T follicular helper cell (primary cell): ENCODE measurements at places on chromosomes 7 and 10.

DNA sequence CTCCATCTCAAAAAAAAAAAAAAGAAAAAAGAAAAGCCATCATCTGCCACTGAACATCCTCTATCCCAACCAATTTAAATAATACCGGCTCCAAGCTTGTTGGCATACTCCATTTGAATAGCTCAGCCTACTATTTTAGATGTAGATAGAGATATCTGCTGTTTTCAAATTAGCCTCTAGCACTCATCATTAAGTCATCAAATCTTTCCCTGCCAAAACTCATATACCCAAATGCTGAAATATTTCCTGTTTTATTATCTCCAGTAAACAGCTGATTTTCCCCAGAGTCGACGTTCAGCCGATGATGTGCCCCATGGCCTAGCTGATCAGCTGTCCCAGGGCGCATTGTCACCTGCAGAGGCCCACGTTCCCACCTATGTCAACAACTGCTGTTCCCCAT is 34.5 kb upstream of the FRMD4A start:
- no peak for DNase-seq

GRCh38 chr7:88460650-88461049 is 154.0 kb upstream of the STEAP4 start:
- DNase-seq: no peak

- DNase-seq: no peak
Measured at GRCh38 chr7:28351450-28351849, 60.9 kb upstream of the CREB5 start.

DNA sequence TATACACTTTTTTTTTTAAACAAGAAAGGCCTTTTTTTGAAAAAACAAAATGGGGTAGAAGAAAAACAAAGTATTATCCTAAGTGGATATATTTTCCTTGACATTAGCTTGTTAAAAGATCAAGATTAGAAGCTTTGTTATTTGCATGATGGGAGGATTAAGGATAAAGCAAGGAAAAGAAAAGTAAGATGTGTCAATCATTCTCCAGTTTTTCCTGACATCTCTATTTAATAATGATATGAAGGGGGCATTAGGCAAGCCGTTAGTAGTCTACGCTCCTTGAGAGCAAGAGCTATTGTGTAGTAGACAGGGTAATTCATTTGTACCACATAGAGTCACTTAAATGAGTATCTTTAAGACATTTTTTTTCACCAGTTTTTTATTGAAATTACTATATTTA is 137.6 kb downstream of the RNF133 start:
- DNase-seq: no peak

- DNase-seq: no peak
Measured at GRCh38 chr7:103664577-103664976, 218.6 kb upstream of the SLC26A5 start.

DNA sequence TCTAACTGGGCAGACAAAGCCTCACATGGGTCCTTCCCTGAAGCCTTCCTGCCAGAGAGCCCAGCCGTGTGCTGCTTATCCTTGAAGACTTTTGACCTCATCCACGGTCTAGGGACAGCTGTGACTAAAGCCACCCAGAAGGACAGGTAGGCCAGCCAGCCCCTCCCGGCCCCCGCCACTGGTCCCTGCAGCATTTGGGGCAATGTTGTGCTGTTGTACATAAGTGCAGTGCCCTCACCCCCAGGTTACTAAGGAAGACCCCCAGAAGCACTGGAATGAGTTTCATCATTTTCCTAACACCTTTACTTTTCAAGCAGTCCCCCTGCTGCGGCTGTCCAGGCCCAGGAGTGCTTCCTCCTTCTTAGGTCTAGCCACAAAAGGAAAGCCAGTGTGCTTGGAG is 43.0 kb downstream of the TMEM209 start:
- DNase-seq: no peak

GRCh38 chr10:119445311-119445934 is 97.1 kb downstream of the RGS10 start:
- DNase-seq: peak; percentile 74

- no peak for DNase-seq
Measured at GRCh38 chr7:151993977-151994676, 31.3 kb upstream of the GALNT11 start.

DNA sequence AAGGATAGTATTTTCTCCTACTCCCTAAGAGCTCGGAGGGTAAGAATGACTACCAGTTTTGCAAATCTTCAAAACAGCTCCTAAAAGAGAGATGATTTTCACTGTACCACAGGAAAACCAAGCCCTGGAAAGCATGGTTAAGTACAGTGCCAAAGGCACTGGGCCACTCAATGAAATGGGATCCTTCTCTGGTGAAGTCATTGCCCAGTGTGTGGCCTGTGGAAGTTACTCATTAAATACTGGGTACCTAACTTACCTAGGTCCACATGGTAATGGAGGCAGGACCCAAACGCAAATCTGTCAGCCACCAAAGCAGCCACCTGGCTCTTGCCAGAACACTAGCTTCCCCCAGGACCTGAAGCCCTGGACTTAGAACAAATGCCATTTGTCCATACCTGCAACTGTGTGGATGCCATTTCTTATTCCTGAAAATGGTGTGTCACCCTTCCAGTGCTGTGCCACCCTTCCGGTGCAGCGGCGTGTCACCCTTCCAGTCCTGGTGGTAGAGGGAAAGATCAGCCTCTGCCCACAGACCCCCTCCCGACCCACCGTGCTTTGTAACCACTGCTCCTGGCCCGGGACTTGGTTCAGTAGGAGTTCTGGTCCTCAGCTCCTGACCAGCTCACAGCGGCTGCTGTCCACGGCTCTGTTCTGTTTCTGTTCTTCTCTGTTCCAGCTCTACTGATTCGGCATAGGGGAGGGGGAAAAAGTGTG is 659.2 kb downstream of the SDK1 start:
- DNase-seq: no peak

- DNase-seq: no peak
Measured at GRCh38 chr7:142598297-142598696, 151.0 kb upstream of the PRSS1 start.

GRCh38 chr7:424961-425793 is 94.5 kb downstream of the PDGFA start:
- DNase-seq: no peak

GRCh38 chr7:136027160-136027559 is 50.0 kb upstream of the MTPN start:
- no peak for DNase-seq

- DNase-seq: no peak
Measured at GRCh38 chr7:108808549-108809266, 239.0 kb downstream of the DNAJB9 start.

DNA sequence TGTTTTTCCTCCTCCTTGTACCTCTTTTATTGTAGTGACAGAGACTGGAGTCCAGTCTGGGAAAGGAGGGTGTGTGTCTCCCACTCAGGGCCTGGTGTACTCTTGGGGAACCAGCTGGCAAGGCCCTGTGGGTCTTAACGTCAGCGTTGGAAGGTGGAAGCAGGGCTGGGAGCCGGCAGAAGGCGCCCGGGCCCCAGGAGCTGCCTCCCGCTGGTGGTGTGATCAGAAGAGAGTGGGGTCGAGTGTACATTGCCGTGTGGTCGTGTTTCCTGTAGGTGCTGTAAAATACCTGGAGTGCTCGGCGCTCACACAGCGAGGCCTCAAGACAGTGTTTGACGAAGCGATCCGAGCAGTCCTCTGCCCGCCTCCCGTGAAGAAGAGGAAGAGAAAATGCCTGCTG is 45.7 kb downstream of the DAGLB start:
- DNase-seq: no peak

DNA sequence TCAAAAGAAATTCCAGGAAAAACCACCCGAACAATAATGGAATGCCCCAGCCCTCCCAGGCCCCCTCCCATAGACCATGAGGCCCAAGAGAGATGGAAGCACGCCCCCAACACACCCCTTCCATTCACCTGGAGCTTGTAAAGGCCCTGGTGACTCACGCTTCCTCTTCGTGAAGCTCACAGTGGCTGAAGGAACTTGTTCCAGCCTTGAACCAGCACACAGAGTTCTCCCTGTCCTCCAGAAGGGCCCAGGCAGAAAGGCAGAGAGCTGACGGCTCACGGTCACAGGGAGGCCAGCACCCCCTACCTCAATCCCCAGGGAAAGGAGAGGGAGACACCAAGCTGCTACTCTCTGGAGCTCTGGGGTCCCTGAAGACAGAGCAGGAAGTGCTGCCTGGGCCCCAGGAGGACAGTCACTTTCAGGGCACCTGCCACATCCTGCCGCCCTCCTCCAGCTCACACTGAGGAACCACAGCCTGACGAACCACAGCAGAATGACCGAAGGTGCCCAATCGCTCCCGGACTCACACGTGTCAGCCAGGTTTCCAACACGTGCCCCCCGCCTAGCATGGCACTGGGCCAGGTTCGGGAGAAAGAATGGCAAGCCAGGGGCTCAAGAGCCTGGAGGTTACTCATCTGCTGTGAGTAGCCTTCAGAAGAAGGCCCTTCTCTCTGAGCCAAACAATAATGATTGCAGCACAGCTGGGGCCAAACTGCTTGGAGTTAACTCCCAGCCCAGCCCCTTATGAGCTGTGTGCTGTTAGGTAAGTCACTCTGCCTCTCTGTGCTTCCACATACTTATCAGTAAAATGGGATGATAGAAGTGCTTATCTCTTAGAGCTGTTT is 52.8 kb downstream of the DLG5 start:
- no peak for DNase-seq

- DNase-seq: peak; percentile 15
Measured at GRCh38 chr7:29194594-29195427, at the start of gene CHN2. Gene CHN2 (plus strand): TSS chr7:29194775.

GRCh38 chr7:105205592-105206237 is 183.0 kb downstream of the SRPK2 start:
- DNase-seq: no peak

- no peak for DNase-seq
Measured at GRCh38 chr10:84683980-84684740, 355.8 kb downstream of the CCSER2 start.

DNA sequence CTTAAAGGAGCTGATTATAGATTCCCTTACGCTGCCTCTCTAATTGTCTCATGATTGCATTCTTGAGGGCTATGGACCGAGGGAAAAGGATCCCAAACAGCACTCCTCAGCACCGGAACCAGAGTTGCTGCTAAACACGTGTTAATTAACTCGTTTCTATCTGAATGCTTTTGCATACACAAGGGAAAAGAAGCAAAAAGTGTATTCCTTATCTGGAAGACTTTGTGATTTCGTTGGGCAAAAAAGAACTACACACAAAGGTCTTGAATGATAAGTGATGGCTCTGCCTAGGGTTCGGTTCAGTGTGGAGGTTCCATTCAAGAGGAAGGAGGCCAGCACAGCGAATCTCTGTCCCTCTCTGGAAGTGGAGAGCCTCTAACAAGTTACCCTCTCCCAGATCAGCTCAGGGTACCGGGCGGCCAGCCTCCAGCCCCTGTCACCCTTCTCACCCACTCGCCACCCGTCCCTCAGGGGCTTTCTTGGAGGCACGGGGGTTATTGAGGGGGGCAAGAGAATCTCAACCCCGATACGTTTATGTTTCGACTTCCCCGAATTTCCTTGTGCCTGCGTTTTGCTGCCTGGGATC is 515 bp upstream of the SLC4A2 start:
- no peak for DNase-seq

DNA sequence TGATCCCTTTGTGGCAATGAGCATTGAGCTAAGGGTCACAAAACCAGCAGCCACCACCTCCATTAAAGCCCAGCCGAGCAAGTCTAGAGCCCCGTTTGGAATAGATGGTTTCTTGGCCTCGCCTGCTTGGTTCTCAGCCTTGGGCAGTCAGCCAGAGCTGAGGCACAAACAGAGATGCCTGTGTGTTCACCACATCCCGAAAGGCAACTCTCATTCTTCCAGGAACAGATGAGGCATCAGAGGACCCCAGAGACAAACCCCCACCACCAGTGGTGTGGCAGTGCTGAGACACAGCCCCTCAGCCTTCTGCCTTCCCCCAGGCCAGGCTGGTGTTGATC is 203.3 kb upstream of the ZMIZ1 start:
- no peak for DNase-seq

DNA sequence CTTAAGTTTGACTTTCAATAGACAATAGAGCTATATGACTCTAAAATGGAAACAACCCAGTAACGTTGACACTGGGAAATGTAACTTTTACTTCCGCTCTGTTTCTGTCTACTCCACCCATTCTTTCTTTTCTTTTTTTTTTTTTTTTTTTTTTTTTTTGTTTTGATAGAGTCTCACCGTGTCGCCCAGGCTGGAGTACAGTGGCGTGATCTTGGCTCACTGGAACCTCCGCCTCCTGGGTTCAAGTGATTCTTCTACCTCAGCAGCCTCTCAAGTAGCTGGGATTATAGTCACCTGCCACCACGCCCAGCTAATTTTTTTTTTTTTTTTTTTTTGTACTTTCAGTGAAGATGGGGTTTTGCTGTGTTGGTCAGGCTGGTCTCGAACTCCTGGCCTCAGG is 13.9 kb downstream of the PRSS2 start:
- peak; percentile 40 for DNase-seq

DNA sequence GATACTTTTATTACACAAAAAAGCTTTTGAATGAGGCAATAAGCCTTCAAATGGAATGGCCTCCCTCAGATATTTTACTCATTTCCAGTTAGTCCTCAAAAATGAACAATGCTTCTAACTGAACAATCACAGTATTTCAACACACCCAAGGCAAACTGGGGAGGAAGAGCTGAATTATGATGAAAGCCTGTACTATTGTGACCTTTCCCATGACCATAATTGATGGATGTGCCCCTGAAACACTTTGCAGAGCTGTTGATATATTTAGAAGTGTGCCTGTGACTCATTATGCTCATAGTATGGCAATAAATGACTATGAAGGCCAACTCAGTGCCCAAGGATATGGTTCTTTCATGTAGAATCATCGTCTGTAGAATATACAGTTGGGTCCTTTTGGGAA is 248.1 kb downstream of the AHR start:
- DNase-seq: no peak

- no peak for DNase-seq
Measured at GRCh38 chr10:14967897-14968296, 8.7 kb downstream of the MEIG1 start.

- no peak for DNase-seq
Measured at GRCh38 chr10:42744134-42744701, 38.4 kb upstream of the BMS1 start.

- DNase-seq: no peak
Measured at GRCh38 chr7:81790120-81790500, 20.3 kb upstream of the HGF start.

- DNase-seq: no peak
Measured at GRCh38 chr10:52119507-52119906, 194.6 kb upstream of the DKK1 start.

GRCh38 chr10:130933008-130933390 is 378.5 kb downstream of the TCERG1L start:
- DNase-seq: no peak

DNA sequence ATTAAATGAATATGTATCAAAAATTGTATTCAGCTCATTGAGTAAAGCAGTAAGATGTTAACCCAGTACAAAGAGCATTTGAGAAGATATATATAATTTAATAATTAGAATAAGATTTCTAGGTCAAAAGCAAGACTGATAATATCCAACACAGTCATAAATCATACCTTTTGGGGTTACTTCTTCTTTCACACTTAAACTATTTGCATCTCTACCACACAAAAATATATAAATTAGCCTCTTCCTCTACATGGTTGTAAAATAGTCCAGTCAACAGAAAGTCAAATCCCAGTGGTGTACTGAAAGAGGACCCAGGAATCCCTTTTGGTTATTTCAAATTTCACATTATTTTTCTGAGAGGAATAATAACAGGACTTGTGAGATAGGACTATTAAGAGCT is 204.6 kb upstream of the INHBA start:
- DNase-seq: no peak

GRCh38 chr10:129433266-129433665 is 33.8 kb upstream of the MGMT start:
- DNase-seq: no peak

GRCh38 chr7:55271661-55272060 is 93.5 kb upstream of the LANCL2 start:
- no peak for DNase-seq

GRCh38 chr7:24764011-24764410 is 6.7 kb upstream of the GSDME start:
- no peak for DNase-seq
